CD4-positive, alpha-beta T cell treated with Interleukin-6 at 100 ng/mL for 8 hours (primary cell): ENCODE measurements at places on chromosomes 16 and 17.

GRCh38 chr16:2250652-2251295 lies 613 bp downstream of the ECI1 start:
- DNase-seq, result no peak

- DNase-seq, result no peak
These were observed 165.1 kb downstream of the PPM1E start for GRCh38 chr17:58920773-58921172.

GRCh38 chr17:81020767-81021497 lies 14.0 kb upstream of the BAIAP2 start:
- DNase-seq, result no peak

DNA sequence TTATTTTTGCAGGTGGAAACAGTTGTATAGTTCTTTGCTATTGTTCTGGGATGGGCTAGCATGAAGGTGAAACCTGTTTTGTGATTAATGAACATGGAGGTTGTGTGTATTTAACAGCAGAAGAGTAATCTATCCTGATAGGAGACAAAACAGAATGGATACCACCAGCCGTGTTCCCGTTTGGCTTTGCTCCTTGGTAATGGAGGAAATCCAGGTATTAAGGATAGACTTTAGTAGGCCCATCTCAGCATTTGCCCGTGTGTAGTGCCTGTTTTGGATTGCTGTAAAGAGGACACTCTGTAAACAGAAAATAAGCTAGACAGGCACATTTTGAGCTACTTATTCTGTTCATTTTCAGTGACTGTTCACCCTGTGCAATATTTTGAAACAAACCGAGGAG lies 215.1 kb downstream of the RBFOX1 start:
- no peak for DNase-seq

DNA sequence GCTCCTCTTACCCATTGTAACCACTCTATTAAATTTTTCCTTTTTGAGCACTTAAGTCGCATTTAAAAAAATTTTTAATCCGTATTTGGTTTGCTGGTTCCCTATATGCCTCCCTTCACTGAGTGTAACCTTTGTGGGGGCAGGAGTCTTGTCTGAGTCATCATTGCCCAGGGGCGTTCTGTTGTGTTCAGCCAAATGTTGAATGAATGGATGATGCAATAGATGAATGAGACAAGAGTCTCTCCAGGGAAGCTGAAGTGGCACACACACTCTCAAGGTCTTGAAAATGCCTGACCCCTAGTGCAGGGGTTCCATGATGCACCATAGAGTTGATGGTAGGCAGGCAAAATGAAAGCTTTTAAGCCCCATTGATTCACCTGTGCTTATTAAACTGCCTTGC lies 123.0 kb upstream of the RBFOX1 start:
- DNase-seq, result no peak

DNA sequence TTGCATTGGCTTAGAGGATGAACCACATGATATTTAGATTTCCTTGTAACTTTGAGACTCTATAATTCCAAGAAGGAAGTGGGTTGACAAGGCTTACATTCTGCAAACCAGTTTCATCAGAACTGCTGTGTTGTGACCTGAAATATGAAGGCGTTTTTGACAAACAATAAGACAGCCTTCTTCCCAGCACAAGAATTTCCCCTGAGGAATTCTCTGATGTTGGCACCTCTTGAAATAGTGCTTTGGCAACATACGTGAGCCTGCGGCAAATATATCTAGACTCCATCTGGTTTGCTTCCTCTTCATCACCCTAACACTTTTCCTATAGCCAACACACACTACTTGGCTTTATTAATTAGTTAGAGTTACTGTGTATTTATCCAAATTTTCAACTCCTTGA lies 585.5 kb upstream of the SOX9 start:
- DNase-seq, result no peak

DNA sequence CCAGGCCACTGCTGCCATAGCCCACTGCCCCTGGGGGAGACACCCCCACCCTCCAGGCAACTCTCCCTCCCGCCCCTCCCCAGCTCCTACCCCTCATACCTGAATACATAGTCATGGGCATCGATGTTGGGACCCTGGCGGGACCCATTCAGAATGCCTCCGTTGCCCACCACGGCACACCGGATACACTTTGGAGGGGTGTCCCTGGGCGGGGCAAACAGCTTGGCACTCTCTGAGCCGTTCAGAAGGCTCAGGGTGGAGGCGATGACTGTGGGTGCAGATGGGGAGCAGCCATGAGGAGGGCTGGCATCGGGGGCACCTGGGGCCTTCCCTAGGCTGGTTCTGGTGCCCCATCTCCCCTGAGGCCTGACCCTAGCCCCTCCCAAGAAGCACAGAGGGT lies 12.6 kb downstream of the ST6GALNAC2 start:
- no peak for DNase-seq

DNA sequence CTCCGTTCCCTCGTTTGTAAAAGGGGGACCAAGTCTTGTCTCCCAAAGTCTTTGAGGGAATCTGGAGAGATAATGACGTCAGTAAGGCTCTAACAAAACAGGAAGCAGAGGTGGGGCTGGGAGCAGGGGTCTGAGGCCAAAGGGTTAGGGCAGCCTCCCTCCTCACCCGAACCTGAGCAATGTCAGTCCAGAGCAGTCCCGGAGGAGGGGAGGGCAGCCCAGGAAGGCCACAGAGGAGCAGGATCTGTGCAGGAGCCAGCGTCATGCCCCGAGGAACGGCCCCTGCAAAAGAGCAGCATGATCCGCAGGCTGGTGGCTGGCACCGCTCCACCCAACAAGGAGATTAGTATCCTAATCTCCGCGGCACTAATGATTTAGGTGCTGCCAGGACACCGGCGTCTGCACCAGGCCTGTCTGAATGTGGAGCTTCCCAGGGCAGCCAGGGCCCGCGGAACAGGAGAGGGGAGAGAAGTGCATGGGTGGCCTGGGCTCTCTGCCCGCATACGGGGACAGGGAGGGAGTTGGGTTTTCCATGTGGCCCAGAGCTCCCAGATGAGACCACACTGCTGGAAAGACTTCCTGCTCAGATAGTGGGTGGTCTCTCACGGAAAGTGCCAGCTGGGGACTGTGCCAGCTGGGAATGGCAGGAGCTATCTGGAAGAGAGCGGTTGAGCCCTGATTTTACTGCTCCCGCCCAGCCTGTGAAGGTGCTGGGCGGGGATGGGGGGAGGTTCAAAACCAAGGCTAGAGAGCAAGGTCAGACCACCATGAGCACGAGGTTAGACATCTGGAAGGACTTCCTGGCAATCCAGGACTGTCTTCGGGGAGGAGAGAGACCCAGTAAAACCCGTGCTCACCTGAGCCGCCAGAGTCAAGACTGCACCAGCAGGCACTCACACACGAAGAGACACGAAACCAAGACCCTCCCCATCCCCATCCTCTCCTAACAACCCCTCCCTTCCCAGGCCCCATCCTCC lies 11.0 kb upstream of the KRT17 start:
- no peak for DNase-seq

DNA sequence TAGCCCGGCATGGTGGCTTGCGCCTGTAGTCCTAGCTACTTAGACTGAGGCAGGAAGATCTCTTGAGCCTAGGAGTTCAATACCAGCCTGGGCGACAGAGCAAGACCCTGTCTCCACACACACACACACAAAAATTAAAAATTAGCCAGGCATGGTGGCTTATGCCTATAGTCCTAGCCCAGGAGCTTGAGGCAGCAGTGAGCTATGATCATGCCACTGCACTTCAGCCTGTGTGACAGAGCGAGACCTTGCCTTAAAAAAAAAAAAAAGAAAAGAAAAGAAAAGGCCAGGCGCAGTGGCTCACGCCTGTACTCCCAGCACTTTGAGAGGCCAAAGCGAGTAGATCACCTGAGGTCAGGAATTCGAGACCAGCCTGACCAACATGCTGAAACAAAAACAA lies 23.9 kb downstream of the C17orf75 start:
- DNase-seq, result no peak

DNA sequence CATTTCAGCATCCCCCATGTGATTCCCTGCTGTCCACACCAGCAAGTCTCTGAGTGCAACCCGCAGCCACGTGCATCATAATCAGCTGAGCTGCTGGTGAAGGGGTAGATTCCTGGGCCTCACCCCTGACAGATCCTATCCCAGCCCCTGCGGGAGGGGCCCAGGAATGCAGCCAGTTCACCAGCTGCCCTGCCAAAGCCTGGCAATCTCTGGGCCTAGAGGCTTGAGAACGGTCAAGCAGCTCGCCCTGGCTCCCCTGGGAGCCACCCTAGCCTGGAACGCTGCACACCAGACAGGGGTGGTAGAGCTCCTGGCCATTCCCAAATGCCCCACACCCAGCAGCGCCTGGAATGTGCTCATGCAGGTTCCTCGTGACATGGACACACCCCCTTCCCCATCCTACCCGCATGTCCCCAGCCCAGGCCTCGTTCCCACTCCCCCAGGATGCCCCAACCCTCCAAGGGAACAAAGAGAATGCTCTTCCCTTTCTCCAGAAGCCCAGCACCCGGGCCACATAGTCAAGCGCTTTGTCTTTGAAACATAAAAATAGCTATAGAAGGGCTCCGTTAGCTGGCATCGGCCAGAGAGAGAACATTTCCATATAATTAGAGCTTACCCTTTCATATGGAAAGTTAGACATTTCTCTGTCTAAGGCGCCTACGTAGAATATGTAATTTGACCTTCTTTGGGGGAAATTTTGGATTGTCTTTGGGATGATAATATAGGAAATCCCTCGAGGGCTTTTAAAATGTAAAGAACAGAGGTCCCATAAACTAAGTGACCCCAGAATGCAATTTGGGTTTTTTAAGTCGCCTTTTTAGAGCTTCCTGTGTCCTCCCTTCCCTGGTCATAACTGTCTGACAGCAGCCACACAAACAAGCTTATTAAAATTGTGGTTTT lies 3.4 kb downstream of the CEP295NL start:
- DNase-seq, result no peak

DNA sequence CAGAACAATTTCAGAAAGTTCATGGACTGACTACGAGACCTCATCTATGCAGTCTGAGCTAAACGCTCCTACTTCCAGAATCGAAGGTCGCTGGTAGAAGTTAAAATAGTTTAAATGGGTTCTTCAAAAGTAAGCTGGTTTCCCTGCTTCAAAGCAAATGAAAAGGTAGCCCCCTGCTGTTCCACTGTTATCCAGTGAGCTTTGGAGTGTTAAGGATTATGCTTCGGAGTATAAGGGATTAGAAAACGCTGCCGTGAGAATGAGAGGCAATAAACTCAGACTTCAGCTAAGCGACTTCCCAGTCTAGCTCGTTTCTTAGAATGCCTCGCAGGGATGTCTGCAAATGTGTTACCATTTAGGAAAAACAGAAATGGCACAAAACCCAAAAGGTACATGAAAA lies 12.4 kb downstream of the MLYCD start:
- DNase-seq, result no peak

- DNase-seq, result no peak
These were observed 1.4 kb downstream of the LGALS3BP start for GRCh38 chr17:78977997-78978973.

DNA sequence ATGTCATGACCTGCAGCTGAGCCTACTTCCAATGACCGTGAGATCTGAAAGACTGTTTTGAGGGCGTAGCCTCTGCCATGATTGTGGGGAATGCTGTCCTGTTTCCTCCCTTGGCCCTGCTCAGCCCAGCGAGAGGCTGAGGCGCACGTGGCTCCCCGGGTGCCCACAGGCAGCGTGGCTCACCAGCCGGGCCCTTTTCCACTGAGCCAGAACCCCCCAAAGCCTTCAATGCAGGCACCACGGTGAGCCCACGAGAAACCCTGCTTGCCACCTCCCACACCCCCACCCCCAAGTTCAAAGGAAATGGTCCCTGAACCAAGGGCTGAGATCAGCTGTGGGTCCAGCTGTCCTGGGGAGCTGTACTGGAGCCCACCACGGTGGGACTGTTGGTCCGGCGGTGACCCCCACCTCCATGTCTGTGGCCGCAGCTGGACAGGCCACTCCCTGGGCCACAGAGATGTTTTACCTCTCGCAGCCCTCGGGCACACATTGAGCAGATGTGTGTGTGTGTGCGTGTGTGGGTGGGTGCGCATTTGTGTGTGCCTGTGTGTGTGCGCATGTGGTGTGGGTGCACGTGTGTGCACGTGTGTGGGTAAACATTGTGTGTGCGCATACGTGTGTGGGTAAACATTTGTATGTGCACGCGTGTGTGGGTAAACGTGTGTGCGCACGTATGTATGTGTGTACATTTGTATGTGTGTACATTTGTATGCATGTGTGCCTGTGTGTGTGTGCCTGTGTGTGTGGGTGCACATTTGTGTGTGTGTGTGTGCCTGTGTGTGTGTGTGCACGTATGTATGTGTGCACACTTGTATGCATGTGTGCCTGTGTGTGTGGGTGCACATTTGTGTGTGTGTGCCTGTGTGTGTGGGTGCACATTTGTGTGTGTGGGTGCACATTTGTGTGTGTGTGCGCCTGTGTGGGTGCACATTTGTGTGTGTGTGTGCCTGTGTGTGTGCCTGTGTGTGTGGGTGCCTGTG lies 5.0 kb upstream of the MC1R start:
- DNase-seq, result no peak

- peak; percentile 35 for DNase-seq
These were observed 2.5 kb upstream of the RAB11FIP4 start for GRCh38 chr17:31388770-31389656.

DNA sequence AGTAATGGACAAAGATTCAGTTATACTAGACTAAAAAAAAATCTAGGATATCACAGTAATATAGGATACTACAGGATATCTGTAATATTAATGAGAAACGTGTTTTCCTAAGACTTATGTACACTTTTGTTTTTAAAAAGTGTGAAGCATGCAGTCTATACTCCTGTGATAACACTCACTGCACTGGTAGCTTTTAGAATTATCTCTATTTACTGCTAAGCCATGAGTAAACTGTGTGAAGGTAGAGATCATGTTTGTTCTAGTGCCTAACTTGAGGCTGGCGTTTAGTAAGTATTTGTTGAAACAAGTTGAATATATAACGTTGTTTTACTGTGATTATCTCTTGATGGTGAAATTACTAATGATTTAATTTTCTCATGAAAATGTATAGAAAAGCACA lies 23.9 kb downstream of the RPA1 start:
- no peak for DNase-seq

GRCh38 chr16:9256196-9256595 lies 164.8 kb downstream of the HAPSTR1 start:
- no peak for DNase-seq

DNA sequence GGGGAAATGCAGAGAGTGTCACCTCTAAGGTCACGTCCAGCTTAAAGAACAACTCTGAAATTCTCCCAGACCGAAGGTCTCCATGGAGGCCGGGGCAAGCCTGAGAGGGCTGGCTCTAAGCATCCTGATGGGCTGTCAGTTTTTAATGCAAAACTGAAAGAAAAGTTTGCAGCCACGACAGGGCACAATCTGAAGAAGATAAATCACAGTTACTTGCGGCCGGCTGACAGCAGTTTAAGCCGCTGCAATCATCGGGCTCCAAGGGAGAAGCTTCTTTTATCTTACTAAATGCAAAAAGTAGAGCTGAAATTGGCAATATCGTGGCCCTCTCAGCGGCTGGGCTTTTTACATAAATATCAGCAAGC lies 168.8 kb downstream of the CYLD start:
- DNase-seq, result no peak

- no peak for DNase-seq
These were observed 13.2 kb upstream of the RGS9 start for GRCh38 chr17:65123757-65124675.
